Lung (tissue), 17 donors: ENCODE measurements at places on chromosomes 3 and 15. TPM values are rescaled to one million over a fixed set of nuclear protein-coding genes. Genes with fewer than 3 reads are reported as not detected.

Gene ARHGEF26
- 45.5 TPM for total RNA-seq

Gene KIF15
- total RNA-seq, result 4.0 TPM

Gene PARP3
- total RNA-seq, result 36.7 TPM

Gene AGBL1
- 8.7 TPM for total RNA-seq

Gene DUOXA1
- total RNA-seq, result 42.6 TPM

Gene CCDC174
- 17.1 TPM for total RNA-seq

Gene AHSG
- total RNA-seq, result 0.92 TPM

Gene CKMT1B
- 6.9 TPM for total RNA-seq

Gene AMOTL2
- total RNA-seq, result 129 TPM

Gene GOLGA6L10
- 7.0 TPM for total RNA-seq

Gene DPPA2
- not detected for total RNA-seq

Gene TMCO5A
- total RNA-seq, result not detected

Gene EEF1AKMT4
- total RNA-seq, result 2.3 TPM

Gene MAGEF1
- 35.3 TPM for total RNA-seq

- peak; percentile 93 for DNase-seq
Observed at GRCh38 chr3:14283813-14284438, 105.3 kb downstream of the LSM3 start.

- DNase-seq, result peak; percentile 19
Observed at GRCh38 chr15:86624261-86625036, 544.8 kb downstream of the AGBL1 start.

DNA sequence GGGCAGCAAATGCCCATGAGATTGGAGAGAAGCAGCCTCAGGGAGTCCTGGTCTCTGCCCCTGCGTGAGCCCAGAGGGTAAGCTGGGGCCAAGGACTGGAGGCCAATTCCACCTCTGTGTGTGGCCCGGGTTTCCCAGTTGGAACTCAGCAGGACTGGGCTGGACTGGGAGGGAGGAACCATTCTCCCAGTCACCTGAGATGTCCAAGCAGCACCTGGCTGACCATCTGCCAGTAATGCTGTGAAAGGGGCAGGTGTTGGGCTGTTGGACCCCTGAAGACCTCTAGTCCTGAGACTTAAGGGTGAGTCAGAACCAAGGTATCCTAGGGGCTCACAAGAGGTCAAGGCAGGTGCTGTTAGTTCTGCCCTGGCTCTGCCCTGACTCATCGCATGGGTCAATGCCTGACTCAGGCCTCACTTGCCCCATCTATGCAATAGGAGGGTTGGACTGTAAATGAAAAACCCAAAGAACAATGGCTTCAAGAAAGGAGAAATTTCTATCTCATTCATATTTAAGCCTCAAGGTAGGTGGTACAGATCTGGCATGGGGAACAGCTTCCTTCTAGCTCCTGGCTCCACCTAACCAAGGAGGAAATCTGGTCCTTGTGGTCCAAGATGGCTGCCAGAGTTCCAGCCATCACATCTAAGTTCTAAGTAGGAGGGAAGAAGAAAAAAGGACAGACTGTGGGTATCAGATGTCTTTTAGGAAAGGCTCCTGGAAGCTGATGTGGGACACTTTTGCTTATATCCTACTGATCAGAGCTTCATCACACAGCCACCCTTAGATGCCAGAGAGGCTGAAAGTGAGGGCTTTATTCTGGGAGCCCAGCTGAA lies 111.3 kb downstream of the FBLN2 start:
- no peak for DNase-seq

DNA sequence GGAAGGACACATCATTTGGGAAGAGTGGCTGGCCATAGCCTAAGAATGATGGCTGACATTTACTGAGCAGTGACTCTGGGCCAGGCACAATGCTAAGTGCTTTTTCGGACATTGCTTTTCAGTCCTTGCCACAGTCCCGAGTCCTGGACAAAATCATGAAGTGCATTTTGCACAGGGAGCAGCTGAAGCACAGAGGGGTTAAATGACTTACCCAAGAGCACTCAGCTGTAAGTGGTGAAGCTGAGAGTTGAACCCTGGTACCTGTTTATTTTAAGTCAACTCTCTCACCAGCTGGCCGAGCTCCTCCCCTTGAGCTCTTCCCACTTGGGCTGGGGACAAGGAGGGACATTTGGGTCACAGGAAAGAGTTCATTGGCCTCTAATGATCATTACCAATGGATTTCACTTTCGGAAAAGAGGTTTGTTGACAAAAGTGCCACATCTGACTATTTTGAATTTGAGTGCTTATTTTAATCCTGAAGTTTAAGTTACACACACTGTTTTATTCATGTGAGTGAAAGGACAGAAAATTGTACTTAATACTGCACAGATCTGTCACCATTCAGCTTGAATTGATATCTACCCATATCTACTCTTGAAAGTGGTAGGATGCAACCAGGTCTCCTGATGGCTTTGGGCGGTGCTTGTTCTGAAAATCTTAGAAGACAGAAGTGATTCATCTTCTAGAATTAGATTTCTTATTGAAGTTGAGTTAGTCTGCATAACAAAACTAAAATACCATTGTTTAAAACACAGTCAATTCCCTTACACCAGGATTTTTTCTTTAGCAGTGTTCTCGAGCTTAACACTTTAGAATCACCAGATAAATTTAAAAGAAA lies 368.7 kb upstream of the PROK2 start:
- DNase-seq, result no peak

DNA sequence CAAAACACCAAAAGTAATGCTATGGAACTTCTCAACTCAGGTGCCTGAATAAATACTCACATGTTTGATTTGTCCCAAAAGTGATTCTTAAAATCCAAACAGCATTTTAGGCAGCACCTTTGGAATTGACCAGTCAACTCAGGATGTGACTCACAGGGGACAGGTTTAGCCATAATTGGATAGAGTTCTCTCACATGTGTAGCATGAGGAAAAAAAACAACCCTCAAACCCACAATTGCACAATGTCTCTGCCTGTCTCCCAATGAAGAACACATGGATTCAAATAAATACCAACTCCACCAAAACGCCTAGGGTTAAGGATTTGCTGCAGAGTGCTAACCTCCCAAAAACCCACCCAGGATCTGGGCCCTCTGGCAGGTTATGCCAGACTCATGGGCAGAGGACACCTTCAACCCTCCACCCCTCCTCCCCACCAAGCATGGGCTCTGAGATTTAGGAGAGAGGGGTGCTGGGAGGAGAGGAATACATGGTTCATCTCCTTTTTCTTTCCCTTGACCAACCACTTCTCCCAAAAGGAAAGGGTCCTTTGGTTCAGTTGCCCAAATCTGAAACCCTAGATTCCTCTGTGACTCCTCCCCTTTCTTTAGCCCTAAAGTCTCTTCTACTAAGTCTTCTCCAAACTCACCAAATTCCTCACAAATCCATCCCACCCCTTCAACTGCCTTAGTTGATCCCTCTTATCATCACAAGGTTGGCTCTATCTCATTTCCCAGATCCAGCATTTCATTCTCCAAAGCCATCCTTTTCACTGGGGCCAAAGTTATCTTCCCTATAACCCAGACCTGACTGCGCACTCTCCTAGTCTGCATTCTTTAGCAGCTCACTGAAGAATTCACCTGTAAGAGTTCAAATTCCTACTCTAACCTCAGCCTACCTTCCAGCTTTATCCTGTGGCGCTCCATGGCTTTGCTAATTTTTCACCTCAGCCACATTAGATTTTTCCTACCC lies 7.7 kb downstream of the RYK start:
- DNase-seq, result no peak

DNA sequence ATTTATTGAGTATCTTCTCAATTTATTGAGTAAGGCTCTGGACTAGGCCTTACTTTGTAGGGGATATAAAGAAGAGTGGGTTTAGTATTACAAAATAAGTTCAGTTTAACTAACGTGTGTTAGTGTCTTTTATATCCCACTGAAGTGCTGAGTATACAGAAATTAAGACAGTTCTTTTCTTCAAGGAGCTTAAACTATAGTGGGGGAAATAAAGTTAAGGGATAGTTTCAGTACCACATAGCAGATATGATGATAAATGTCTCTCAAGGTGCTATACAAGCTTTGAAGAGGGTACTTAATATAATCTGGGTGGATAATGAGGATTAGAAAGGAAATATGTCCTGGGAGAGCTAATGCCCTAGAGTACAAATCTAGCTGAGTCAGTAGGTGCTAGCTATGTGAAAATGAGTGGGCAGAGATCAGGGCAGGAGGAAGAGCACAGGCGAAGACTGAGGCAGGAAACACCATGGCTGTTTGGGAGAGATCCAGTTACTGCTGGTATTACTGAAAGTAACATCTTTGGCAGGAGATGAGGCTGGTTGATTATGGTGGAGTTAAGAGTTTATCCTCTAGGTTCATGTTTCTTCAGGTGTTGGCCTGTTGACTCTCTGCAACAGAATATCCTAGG lies 46.0 kb downstream of the TEX9 start:
- no peak for DNase-seq

DNA sequence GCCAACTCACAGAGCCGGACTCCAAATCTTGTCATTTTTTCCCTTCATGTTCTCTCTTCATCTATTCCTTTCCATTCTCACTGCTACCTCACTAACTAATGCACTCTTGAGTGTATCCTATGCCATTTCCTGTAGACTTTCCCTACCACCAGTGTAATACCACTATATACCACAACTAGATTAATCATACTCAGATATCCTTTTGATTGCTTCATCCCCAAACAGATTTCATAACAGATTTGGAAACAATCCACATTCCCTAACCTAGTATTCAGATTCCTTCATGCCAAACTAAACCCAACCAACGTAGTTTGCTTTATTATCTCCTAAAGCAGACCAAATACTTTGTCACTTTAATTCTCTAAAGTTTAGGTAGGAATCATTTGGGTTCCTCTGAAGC lies 2.6 kb upstream of the PLOD2 start:
- DNase-seq, result no peak

DNA sequence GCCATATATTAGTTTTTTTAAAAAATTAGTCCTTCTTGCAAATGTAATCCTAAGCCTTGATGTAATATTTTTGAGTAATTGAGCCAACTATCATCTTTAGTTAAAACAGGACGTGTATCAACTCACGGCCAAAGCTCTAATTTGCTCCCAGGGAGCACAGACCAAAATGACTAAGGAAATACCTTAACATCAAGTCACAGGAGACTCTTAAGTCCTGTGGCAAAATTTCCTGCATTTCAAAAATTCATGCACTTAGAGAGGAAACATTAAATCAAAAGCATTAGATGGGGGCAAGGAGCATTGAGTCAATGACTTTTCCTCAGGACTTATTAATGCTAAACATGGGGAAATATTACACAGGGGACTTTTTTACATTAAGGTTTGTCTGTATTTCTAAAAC lies 276.0 kb downstream of the MFSD1 start:
- no peak for DNase-seq

DNA sequence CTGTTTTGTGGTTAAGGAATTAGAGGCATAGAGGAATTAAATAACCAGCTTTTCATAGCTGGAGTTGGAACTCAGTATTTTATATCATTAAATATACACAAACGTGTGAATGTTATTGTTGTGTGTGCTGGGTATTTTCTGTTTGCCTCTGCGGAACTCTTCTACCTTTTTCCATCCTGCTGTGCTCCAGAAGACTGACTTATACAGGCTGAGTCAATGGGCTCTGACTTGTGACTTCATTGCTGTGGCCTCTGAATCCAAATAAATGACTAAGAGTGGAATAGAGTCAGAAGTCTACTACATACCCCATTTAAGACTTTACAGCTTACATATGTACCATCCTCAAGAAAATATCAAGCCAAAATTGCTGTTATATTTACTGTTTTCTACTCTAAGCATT lies 17.6 kb downstream of the ARIH1 start:
- DNase-seq, result no peak

DNA sequence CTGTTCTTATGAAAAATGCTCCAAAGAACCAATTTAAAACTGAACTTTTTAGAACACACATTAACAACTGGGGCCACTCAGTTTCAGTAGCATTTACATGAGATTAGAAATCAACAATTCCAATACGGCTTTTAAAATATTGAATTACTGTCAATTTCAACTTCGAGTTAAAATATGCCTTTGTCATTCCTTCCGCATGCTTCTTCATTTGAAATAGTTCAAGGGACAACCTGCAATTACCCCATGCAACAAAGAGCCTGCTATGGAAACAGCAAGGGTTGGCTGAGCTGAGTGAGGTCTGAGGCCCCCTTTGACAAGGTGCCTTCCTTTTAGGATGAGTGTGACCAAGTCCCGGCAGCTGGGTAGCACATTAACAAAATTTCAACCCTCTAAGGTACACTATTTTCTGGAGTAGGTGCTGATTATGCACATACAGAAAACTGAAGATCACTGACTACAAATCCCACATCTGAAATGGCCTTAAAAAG lies 11.6 kb downstream of the PDCD10 start:
- no peak for DNase-seq

DNA sequence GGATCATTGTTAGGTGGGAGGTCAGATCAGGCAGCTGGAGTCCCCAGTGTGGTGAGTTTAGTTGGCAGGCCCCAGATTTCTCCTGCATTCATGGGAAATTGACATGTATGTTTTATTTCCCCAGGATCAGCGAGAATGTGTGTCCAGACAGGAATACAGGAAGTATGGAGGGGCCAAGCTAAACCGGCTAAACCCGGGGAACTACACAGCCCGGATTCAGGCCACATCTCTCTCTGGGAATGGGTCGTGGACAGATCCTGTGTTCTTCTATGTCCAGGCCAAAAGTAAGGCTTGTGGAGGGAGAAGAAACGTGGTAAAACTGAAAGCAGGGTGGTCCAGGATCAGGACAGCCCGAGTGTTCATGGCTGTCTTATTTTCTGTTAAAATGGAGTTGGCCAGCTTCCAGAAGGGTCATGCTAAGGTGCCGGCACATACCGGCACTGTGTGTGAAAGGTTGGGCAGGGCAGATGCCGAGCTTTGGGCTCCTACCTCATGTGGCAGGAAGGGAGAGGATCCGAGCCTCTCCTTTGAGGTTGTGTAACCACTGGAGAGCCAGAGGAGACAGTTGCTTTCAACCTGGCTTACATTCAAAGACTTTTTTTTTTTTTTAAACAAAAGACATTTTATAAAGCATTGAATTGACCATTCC lies 83.1 kb downstream of the PGPEP1L start:
- DNase-seq, result peak; percentile 47

- peak; percentile 37 for DNase-seq
Observed at GRCh38 chr3:73419179-73419803, 205.4 kb downstream of the PDZRN3 start.

DNA sequence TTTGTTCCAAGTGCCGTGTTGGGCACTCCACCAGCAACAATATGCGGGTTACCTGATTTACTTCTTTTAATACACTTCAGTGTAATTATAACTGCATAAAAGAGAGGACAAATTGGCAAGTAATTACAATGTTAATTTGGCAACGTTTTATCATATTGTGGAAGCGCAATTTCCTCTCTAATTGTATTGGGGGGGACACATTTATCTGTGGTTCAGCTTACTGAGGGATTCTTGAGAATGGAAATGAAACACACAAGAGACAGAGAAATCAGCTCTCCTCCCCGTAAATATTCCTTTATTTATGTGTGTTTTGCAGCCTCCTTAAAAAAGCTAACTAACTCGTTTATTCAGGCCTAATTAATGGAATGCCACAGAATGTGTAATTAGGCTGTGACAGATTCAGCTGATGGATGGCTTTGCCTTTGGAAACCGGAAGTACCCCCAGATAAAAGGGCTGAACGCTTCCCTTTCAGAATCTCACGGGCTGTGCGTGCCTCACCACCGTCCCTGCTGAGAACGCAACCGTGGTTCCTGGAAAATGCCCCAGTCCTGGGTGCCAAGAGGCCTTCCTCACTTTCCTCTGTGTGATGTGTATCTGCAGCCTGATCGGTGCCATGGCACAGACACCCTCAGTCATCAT lies 247.1 kb upstream of the ST8SIA2 start:
- no peak for DNase-seq

- no peak for DNase-seq
Observed at GRCh38 chr15:45435124-45435903, 57.0 kb upstream of the GATM start.
